CD8-positive, alpha-beta T cell (primary cell): ENCODE measurements at places on chromosomes 4 and X.

GRCh38 chr4:114921790-114922591 lies 191.4 kb downstream of the NDST4 start:
- no peak for DNase-seq

DNA sequence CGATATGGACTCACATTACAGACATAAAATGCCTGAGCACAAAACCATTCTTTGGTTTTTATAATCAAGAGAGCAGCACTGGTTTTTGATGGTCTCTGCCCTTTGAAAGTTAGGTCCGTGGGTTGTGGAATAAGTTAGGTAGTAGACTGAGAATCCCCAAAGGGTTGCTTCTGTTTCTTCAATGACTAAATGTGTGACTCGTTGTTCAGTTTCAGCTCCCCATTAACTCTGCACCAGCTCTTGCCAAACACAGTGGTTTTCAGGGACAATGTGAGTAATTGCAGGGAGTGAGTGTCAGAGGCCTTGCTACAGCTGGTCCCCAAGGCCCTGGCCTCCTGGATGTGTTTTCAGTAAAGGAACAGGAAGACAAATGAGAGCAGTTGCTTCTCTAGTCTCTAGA lies 24.8 kb downstream of the SMIM20 start:
- no peak for DNase-seq

GRCh38 chrX:129158505-129158904 lies 364.8 kb downstream of the SMARCA1 start:
- no peak for DNase-seq

DNA sequence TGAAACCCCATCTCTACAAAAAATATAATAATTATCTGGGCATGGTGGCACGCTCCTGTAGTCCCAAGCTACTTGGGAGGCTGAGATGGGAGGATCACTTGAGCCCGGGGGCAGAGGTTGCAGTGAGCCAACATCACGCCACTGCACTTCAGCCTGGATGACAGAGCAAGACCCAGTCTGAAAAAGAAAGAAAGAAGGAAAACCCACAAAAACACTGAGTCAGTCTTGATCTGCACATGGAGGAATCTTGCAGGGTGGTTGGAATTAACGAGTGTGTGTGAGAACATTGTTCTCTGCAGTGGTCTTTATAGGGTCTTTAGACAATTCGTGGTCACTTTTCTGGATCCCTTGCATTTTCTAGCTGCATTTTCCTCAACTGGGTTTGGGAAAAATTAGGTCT lies 23.2 kb downstream of the ADD1 start:
- no peak for DNase-seq

- DNase-seq, result no peak
These were observed 164.4 kb upstream of the FTHL17 start for GRCh38 chrX:31236231-31236630.

DNA sequence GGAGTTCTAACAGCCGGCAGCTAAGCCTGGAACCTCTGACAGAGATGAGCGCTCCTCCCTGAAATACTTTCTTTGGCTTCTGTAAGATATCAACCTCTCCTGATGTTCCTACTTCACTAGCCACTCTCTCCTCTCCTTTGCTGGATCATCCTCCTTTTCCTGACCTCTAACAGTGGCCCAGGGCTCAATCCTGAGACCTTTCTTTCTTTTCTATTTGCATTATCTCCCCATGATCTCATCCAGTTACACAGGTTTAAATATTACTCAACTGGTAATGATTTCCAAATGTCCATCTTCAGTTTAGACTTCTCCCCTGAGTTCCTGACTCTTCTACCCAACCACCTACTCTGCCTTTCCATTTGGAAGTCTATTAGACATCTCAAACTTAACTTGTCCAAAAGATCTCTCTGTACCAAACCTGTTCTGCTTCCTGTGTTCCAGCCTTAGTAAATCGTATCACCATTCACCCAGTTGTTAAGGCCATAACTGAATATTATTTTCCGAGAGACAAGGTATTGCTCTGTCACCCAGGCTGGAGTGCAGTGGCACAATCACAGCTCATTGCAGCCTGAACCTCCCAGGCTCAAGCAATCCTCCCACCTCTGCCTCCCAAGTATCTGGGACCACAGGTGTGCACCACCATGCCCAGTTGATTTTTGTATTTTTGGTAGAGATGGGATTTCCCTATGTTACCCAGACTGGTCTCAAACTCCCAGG lies 41.1 kb downstream of the RFC1 start:
- no peak for DNase-seq

DNA sequence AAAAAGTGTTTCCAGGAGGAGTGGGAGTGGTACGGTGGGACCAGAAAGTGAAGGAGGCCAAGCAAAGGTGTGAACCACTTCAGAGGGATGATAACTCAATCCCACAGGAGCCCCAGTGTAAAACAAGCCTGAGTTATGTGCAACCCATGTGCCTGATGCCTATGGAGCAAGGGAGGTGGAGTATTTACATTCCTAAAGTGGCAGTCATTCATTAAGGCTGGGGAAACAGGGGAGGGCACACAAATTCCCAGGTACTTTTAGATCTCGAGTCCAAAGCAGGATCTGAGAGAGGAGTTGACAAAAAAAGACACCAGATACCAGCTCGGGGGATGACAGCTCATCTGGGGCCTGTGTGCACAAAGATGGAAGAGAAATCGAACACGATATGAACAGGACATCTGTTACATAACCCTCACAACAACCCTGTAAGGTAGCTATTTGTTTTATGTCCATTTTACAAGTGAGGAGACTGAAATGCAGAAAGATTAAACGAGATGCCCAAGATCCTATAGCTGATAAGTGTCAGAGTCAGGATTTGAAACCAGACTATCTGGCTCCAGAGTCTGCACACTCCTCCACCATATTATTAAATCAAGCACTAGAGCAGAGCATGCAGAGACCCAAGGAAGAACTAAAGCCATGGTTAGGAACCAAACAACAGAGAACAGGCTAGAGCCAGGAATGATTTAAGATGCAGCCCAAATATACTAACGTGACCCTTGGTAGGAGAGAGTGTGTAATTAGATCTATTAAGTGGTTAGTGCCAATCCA lies 91.9 kb upstream of the MAPK10 start:
- no peak for DNase-seq

DNA sequence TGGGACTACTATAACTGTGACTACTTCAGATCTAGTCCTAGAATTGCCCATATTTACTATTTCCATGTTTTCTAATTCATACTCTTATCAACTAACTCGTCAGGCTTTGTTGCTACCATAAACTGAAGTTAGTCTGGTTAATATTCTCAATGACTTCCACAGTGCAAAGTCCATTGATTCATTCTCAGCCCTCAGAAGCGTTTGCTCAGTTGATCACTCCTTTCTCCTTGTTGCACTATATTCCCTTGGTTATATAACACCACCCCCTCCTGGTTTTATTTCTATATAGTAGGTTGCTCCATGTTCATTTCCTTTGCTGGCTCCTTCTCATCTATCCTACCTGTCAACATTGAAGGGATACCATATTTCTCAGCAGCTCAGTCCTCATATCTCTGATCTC lies 27.2 kb upstream of the SLC6A14 start:
- DNase-seq, result no peak

GRCh38 chr4:99144070-99144469 lies at the start of gene ADH4:
ADH4 (minus strand) TSS chr4:99144297; CDS start chr4:99144222, 75 bp downstream.
- no peak for DNase-seq

DNA sequence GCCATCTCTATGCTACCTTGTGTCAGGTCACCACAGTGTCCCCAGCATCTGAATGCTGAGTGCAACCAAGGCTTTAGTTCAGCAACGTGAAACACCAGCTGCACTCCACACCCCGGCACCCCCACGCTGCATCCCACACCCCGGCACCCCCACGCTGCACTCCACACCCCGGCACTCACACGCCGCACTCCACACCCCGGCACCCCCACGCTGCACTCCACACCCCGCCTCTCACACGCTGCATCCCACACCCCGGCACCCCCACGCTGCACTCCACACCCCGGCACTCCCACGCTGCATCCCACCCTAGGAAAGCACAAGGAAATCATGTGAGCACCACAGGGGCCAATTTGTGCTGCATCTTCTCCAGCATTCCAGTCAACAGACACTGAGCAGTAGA lies 199.8 kb upstream of the FRG1 start:
- DNase-seq, result no peak

DNA sequence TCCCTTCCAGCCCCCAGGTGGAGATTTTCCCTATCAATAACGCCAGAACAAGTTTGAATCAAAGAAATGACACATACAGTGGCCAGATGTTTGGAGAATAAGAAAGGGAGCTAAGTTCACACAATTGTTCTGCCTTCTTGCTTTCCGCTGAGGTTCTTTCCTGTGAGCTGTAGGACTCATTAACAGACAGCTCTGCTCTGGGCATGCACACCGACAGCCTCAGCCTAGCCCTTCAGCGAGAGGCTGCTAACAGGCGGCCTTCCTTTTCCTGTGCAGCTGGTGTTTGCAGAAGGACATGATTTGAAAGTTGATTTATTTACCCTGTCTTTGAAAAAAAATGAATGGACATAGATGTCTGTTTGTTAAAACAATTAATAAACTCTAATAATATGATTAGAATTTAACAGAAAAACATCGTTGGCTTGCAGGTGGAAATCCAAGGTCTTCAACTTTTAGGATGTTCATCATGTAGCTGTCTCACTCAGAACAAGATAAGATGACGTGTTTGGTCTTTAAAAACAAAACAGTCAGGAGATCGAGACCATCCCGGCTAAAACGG lies 183.3 kb downstream of the KDR start:
- DNase-seq, result peak; percentile 43
